ENCODE measurements at places on chromosomes 16 and 17.

- DNase-seq: no peak
Observed at GRCh38 chr17:62084585-62084984, 19.5 kb upstream of the MED13 start.

GRCh38 chr17:57892146-57892819 is 42.4 kb upstream of the MRPS23 start:
- peak; percentile 79 for DNase-seq

DNA sequence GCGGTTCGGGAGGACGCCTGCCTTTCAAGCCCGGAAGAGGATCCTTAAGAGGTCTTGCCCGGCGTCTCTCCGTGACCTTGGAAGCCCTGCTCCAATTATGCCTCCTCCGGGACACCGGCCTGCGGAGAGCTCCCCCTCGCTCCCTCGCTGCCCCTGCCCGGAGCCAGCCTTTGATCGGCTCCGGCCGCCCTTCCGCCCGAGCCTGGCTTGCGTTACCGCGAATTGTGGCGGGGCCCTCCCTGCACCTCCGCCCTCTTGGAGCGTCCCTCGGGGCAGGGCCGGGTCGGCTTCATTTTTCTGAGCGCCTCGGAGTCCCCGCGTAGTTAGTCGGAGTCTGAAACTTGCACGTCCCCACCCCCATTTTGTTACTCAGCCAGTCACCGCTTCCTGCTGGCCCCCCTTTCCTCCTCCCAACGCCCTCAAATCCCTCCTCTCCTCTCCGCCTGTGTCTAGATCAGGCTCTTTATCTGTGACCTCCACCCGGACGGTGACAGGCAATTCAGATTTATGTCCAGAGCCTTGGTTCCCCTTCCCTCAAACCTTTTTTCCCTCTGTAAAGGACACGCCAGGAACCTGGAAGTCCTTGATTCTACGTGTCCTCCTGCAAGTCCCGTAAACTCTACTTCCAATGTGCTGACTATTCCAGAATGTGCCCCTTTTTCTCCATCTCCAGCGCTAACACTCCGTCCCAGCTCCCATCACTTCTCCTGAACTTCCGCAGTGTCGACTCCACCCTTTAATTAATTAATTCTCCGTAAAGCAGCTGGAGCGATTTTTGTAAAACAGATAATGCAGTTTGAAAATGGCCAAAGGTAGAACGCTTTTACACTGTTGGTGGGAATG is 569 bp upstream of the RABEP2 start:
- DNase-seq: no peak

GRCh38 chr16:83849421-83849820 is 41.6 kb downstream of the HSBP1 start:
- no peak for DNase-seq

DNA sequence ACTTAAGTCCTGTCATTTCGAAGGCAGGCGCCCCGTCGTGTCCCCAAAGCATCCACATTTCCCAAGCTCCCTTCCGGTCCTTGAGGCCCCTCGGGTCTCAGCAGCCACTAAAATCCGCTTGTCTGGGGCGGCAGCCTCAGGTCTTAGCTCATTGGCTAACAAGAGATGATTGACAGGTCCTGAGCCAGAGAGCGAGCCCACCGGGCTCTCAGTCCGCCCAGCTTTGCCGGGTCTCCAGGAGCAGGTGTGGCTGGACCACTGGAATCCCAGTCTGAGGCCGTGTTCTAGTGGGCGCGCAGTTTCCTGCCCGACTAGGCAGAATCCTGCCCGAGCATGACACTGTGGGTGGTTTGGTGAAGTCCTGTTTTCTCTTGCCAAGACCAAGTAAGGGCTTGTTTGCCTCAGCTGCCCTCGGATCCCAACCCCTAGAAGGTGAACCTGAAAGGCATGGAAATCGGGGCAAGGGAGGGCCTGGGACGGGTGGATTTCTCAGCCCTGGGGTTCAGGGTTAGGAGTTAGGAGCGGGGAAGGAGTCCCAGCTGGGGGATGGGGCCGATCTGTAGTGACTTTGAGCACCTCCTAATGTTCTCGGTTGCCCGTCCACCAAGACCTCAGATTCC is 42.8 kb downstream of the MRC2 start:
- DNase-seq: no peak

- DNase-seq: no peak
Observed at GRCh38 chr16:56354016-56354415, 71.3 kb downstream of the AMFR start.

GRCh38 chr17:13537871-13538643 is 63.7 kb downstream of the HS3ST3A1 start:
- no peak for DNase-seq

DNA sequence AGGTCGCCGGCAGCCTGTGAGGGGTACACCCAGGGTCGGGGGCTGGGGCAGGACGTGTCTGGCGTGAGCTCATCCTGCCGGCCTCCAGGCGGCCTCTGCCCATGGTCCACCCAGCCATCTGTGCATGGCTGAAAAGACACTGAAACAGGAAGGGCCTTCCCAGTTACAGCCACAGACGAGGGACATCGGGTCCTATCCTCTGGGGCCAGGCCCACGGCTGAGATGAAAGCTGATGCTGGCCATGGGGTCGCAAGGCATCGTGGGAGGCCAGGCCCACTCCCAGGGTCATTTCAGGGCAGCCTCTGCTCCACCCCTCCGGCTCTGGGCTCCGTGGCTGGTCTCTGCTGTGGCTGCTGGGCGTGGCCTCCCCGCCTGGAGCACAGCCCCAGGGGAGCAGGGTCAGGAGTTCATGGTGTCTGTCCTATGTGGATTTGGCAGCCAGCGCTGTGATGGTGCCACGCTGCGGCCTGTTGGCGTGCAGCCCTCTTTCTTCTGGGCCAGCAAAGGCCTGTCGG is 16.6 kb upstream of the ATP6V0C start:
- no peak for DNase-seq

- DNase-seq: no peak
Observed at GRCh38 chr16:12620150-12620549, 183.5 kb downstream of the CPPED1 start.

DNA sequence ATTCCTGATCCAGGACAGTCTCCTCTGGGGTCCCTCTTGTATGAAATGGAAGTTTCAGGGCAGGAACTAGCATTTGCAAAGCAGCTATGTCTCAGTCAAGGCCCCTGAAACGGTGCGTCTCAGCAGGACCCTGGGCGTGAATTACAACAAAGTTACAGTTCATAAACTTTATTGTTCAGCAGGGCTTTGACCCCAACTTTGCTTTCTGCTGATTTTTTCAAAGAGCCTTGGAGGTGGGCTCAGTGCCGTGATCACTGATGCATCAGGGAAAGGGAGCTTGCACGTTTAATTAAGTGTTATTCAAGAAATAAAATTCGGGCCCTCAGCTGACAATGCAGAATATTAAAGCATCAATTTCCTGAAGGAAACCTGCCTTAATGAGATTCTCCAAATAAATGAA is 260.1 kb upstream of the C16orf82 start:
- no peak for DNase-seq

- no peak for DNase-seq
Observed at GRCh38 chr16:73255031-73255430, 207.1 kb upstream of the ZFHX3 start.

DNA sequence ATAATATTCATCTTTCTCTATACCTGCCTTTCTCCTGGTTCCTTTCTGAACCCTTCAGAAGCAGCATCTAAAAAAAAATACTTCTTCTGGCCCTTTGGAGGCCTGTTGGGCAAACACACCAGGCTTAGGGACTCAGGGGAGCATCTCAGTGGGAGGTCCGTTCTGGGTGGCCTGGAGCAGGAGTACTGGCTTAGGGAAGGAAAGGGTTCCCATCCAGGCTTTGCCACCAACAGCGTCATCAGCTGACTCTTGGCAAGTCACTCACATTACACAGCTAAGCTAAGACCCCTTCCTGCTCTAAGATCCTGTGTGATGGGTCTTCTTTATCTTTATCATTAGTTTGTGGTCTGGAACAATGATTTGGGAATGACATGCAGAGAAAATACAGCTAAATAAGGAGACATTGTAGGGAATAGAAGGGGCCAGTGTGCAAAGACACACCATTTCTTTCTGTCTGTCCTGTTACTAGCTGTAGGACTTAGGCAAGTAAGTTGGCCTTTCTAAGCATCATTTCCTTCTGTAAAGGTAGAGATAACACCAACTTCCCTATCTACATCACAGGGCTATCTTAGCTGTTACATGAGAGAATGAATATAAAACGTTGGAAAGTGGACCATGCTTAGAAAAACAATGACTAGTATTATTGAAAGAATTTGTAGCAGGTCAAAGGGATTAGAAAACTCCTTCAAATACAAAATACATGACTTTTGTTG is 9.9 kb downstream of the PCTP start:
- DNase-seq: no peak

GRCh38 chr16:87784812-87785211 is 19.0 kb upstream of the KLHDC4 start:
- no peak for DNase-seq

- DNase-seq: no peak
Observed at GRCh38 chr17:67443931-67444595, 67.0 kb downstream of the PITPNC1 start.

- DNase-seq: peak; percentile 69
Observed at GRCh38 chr17:3003296-3004149, 59.9 kb downstream of the OR1D5 start.

DNA sequence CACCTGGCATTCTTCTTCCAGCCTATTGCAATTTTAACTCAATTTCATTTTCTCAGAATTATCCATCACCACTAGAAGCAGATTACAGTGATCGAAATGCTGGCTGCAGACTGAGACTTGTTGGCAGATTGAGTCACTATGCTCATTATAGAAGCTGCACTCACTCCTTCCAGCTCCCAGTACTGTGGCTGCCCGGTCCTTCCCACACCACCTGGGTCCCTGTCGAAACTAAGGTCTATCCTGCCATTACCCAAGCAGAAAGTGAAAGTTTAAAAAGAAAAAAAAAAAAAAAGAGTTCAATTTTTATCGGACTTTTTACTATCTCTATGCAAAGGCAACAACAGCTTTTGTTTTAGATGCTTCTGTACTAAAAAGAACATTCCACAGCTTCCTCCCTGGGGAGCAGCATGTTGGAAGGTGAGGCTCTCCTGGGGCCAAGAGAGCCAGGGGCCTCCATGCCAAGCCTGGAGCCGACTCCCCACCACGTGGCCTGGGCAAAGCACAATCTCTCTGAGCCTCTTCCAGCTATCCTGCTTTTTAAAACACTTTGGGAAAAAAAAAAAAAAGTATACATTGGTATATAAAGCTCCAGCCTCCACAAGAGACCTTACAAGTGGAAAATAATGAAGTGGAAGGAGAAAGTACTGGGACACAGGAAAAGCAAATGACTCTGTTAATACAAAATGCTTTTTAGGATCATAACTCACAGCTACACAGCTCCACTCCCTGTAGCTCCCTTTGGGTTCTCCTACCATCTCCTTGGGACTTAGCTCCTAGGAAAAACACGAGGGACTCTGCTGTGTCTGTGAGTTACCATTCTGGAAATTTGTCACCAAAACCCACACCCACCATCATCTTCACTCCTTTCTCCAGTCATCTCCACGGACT is 77.8 kb downstream of the USP31 start:
- DNase-seq: no peak

- no peak for DNase-seq
Observed at GRCh38 chr16:25585526-25585925, 106.2 kb upstream of the HS3ST4 start.

GRCh38 chr16:65313936-65314626 is 192.2 kb upstream of the CDH11 start:
- no peak for DNase-seq

DNA sequence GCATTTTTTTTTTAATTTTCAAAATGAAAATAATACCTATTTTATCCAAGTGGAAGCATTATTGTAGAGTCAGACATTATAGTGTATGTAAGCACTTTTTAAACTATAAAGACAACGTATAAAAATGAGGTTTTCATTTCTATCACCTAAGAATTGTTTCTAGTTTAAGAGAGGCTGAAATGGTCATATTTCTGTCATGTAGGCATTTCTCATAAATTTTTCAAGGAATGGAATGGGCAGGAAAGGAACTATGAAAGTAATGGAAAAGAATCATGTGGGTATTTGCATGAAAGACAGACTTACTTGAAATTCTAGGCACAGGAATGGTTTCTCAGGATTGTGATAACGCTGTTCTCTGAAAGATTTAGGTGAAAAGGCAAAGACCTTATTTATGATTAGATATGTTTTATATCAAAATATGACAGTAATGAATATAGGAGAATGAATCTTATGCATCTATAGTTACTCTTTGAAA is 67.4 kb downstream of the PPM1E start:
- DNase-seq: no peak
